Umbilical cord (tissue), 2 donors: ENCODE measurements at places on chromosomes 13 and 19.

GRCh38 chr13:73610799-73611592 lies 523.2 kb downstream of the KLF12 start:
- peak; percentile 15 for DNase-seq

GRCh38 chr13:100203696-100204367 lies 114.9 kb downstream of the PCCA start:
- DNase-seq = no peak

DNA sequence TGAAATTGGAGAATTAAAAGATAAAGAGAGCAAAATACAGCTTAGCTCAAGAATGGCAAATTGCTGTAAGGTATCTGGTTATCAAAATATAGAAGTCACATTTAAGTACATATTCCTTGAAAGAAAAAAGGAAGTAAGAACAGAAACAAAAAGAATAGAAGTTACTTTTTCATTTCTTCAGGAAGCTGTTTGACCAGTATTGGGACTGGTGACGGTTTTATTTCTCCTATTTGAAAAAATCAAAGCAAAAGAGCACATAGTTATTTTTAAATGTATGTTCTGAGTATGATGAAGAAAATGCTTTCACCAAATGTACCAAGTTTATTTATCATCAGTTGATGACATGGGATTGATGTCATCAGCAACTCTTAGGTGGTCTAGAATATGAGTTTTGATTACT lies 83.1 kb upstream of the OXGR1 start:
- no peak for DNase-seq

DNA sequence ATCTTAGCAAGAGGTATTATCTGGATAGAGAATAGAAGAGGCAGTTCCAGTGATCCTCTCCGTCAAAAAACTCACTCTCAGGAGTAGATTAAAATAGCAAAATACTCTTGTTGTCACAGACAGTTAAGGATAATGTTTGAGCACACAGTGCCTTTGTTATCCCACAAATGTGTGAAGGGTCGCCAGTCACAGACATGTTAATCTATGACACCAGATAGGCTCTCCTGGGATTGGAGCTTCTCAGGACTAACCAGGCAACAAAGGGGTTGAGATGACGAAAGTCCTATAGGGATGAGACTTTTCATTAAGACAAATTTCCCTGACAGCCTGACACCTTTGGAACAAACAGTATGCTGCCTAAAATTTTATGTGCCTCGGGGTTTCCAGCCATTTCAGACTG lies 1947.1 kb downstream of the OLFM4 start:
- no peak for DNase-seq

DNA sequence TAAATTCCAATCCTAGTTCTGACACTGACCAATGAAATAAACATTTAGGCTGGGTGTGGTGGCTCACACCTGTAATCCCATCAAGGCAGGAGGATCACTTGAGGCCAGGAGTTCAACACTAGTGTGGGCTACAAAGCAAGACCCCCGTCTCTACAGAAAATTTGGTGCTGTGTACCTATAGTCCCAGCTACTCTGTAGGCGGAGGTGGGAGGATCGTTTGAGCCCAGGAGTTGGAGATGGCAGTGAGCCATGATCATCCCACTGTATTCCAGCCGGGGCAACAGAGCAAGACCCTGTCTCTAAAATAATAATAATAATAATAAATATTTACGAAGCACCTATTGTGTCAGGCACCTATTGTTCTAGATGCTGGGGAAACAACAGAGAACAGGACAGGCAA lies 6.7 kb downstream of the IRGQ start:
- DNase-seq = no peak

DNA sequence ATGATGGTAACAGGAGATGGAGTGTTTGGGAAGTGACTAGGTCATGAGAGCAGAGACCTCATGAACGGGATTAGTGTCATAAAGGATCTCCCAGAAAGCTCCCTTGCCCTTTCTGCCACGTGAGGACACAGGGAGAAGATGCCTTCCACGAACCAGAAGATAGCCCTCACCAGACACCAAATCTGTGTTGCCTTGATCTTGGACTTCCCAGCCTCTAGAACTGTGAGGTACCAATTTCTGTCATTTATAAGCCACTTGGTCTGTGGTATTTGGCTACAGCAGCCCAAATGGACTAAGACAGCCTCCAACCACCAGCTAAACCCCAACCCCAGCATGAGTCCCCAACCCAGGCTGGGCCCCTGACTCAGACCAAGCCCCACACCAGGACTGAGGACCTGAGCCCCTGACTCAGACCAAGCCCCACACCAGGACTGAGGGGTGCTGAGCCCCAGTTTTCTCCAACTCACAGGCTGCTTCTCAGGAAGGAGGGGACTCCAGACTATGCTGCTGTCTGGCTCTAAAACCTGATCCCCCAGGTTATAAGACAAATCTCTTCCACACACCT lies 54.1 kb downstream of the PTPRS start:
- no peak for DNase-seq

- no peak for DNase-seq
These were observed 4.0 kb downstream of the BRD4 start for GRCh38 chr19:15328312-15328711.

DNA sequence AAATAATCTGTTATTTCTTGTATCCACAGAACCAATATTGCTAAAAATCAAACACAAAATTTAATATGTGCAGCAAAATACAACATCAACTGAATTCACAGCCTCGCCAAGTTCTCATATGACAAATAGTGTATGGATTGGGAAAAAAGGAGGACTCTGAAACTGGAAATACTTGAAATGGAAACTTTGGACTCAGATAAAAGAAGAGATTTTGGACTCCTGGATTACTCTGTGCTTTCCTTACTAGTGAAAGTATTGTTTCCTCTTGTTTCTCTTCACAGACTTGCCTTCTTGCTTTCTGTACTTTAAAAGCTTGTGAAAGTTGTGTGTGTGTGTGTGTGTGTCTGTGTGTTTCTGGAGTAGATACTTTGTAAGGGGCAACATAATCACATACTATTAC lies 1596.3 kb downstream of the PCDH9 start:
- DNase-seq = no peak

GRCh38 chr19:38842439-38843174 lies 7.2 kb downstream of the HNRNPL start:
- DNase-seq = no peak

DNA sequence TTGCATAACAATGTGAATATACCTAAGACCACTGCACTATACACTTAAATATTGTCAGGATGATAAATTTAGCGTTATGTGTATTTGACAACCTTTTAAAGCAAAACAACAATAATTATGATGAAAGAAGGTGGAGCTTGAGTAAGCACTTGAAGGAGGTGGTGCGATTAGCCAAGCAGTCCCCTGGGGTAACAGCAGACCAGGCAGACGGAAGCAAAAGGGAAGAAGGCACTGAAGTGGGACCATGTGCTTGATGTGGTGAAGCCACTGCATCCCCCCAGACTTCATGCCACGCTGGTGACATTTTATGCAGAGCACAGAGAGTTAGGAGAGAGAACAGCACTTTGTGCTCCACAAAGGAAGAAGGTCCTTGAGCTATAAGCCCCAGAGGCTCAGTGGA lies 58.3 kb upstream of the ZNF507 start:
- no peak for DNase-seq

GRCh38 chr13:75359266-75359665 lies 122.7 kb downstream of the TBC1D4 start:
- DNase-seq = no peak

GRCh38 chr13:95678967-95679366 lies 2.0 kb downstream of the DNAJC3 start:
- no peak for DNase-seq

GRCh38 chr13:32179708-32180107 lies 135.5 kb downstream of the ZAR1L start:
- no peak for DNase-seq

DNA sequence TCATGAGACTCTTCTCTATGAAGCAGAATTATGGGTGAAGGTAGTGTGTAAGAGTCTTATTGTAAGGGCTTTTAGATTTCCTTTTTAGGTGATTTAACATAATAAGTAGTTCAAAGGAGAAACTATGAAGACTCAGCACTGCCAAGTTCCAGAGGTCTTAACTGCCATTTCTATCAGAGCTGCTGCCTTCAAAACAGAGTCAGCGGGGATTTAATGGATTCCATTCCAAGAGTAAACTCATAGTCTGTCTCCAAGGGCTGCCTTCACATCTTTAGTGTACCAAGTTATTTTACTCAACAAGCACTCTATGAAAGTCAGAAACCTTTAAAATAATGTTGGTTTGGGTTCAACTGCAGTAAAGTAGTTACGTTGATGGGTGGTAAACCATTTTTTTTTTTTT lies 289.6 kb upstream of the HTR2A start:
- DNase-seq = peak; percentile 92

GRCh38 chr19:48511800-48512503 lies at the start of gene LMTK3:
LMTK3 (minus strand) TSS chr19:48511835; CDS start chr19:48511576, 259 bp downstream.
- DNase-seq = no peak

GRCh38 chr13:44140888-44141724 lies 232.5 kb upstream of the SERP2 start:
- DNase-seq = no peak

- DNase-seq = peak; percentile 48
These were observed 109.5 kb downstream of the DCT start for GRCh38 chr13:94369972-94370436.

DNA sequence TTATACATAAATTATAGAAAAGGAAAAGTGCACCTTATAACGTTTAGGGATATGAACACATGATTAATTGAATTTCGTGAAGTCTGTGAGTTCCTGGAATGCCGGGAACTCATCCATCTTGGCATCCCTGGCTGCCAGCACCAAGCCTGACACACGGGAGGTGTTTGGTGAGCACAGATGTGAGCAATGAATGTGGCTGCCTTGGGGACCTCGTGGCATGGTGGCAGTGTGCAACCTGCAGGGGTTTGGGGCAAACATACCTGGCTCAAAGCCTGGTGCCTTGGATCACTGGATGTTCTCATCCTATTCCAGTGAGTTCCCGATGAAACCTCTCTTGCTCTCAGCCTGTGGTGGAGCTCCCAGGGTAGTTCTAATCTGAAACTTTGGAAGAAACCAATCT lies 10.4 kb upstream of the MAP2K2 start:
- DNase-seq = no peak

DNA sequence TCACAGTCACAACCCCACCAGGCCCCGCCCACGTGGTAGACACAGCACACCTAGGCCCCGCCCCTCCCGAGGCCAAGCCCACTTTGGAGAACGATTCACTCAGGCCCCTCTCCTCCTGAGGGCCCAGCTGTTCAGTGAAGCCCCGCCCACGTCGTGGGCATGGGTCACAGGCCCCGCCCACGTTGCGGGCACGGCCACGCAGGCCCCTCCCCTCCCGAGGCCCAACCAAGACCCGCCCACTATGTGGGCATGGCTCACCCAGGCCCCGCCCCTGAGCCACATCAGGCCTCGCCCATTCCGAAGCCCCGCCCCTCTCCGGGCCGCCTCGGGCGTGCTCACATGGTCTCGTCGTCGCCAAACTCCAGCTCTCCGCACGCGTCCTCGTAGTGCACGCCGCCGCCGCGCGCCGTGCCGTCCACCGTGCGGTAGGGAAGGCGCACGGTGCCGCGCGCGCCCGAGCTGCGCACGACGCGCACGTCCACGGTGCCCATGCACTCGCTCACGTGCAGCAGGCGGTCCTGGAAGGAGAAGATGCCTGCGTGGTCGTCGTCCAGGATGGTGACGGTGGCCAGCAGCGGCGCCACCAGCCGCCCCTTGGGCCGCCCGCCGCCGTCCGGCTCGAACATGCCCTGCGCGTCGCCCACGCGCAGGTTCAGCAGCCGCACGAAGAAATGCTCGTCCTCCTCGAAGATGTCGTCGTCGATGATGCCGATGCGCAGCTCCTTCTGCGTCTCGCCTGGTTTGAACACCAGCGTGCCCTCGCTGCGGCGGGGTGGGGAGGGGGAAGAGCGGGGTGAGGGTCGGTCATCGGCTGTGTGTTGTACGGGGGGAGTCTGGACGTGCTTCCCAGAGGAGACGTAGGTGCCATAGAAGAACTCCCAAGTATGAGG lies 24.0 kb downstream of the SLC8A2 start:
- peak; percentile 28 for DNase-seq

DNA sequence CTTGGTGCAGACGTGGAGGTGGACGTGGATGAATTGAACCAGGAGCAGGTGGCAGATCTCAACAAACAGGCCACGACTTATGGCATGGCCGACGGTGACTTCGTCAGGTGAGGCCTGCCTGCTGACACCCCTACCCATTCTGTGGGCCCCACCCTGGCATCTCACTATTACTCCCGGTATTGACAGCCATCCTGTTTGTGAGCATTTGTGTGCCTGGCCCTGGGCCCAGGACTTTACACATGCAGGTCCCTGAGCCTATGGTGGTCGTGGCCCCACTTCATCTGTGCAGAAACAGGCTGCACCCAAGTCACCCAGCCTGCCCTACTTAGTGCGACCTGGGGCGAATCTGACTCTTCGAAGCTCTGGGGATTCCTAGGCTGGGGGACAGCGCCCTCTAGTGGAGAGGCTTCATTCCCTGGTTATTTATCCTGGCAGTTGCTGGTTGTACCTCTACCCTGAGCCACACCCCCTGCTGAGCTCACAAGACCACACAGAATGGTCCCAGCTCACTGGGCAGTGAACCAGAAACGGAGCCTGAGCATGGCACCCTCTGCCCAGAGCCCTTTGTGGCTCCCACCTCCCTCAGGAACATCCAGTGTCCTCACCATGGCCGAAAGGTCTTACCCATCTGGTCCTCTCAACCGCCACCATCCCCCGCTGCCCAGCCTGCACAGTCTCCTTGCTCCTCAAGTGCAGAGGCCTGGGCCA lies 16.9 kb downstream of the ZNF296 start:
- DNase-seq = no peak

DNA sequence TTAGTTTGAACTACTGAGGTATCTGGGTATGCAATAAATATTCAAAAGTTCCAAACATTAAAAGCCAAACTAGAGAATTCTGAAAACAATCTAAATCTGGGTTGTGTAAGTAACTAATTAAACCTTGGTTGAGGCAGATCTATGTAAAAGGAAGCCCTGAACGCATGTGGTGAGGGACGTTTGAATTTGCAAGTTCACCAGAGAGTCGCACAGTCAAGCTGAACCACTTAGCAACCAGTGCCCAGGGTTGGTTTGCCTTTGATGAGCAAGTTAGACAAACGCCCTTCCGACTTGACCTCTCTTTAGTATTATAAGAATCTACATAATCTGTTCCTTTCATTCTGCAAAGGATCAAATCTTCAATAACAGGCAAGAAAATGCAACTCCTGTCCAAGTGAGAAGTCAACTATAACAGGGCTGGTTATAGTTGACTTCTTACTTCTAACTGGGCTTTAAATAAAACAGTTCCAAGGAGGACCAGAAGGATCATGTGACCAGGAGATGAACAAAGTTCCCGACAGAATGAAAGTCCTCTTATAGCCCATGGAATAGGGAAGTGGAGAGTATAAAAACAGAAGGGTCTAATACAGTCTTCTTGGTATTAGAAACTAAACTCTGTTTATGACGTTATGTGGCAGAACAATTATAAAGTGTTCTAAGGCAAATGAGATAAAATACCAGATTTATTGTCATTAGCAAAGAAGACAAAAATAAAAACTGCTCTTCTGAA lies 40.6 kb downstream of the PHF11 start:
- no peak for DNase-seq
